WTC11 (cell line): ENCODE measurements at places on chromosomes 13 and 19. TPM values are rescaled to one million over a fixed set of nuclear protein-coding genes. Genes with fewer than 3 reads are reported as not detected.

DNA sequence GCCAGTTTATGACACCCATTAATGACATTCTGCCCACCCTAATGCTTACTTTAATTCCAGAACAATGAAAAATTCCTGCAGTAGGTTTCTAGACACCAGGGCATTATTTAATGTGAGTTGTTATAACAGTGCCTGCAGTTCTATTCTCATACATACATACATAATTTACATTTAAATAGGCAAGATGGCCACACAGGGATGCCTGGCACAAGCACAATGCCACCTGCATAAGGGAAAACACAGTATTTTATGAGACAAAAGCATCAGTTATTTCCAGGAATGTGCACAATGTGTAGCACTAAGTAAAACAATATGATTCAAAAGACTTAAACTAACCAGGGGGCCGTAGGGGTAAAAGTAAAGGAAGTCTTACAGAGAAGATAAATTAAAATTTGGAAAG is 243.9 kb upstream of the SPRY2 start:
- no peak for DNase-seq

DNA sequence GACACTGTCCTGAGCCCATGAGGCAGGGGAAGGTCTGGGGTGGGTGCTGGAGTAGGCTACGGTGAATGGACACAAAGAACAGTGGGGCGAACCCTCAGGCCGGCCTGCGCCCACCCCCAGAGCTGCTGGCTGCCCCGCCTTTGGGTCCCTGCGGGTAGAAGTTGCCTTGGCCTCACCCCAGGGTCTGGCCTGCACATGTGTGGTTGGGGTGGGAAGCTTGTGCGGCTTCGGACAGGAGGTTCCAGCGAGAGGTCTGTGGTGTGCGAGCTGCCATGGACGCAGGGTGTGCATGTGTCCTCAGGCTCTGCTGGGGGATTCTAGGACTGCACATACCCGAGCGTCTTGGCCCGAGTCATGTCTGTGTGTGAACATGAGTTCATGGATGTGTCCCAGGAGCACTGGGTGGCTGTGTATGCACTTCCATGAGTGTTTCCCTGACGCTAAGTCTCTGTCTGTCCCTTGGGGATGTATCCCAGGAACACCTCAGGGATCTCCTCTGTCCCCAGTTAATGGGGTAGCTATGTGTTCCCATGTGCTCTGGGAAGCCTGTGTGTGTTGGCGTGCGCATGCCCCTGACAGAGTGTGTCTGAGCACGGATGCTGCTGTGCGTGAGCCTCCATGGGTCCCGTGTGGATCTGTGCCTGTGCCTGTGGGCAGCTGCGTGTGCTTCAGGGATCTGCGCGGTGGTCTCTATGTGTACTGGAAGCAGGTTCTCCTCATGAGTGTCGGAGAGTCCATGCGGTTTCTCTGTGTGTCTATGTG is 20.8 kb upstream of the POU2F2 start:
- no peak for DNase-seq

GRCh38 chr13:98824376-98825160 is 72.1 kb upstream of the SLC15A1 start:
- DNase-seq = no peak

- DNase-seq = no peak
These were observed 3.6 kb upstream of the GNG8 start for GRCh38 chr19:46639358-46640182.

The CEACAM4 gene
- total RNA-seq = not detected in 3 replicates

The CDC42EP5 gene
- 11.5 to 19.8 TPM (median 18.3 TPM) in 3 replicates for total RNA-seq

The TTYH1 gene
- 35.9 to 38.2 TPM (median 37.1 TPM) in 3 replicates for total RNA-seq

The WDR62 gene
- 30.9 to 40.0 TPM (median 30.9 TPM) in 3 replicates for total RNA-seq
